Fibroblast of upper back skin (primary cell): ENCODE measurements at places on chromosomes 6 and 20.

DNA sequence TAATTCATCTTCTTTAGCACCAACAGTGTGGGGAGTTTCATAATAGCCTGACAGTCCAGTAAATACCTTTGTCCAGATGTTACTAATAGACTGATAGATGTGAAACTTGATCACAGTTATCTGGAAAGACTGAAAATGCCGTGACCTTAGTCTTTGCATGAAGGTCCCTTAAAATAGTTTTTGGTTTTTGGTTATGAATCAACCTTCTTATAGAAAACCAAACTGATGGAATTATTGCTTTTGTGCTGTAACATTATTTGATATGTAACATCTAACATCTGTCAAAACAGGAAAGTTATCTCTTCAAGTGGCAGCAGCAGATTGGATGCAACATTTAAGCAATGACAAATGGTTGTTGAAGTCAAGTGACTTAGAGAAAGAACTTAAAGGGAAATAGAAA is 190.4 kb downstream of the DOK5 start:
- no peak for DNase-seq

DNA sequence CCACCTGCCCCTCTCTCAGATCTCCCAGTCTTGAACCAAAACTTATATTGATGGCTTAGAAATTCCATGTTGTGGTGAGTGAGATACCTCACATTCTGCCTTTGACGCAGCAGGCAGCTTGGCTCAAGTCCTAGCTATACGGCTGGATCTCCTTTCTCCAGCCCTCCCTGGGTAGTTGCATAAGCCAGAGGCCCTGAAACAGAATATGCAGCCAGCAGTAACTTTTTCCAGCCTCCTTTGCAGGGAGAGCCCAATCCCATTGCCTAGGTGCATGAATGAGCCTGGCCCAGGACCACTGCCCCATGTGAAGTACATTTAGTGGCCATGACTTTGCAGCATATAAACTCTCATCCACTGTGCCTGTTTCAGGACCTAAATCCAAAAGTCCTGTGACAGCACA is 202.2 kb upstream of the CDYL start:
- peak; percentile 92 for DNase-seq

DNA sequence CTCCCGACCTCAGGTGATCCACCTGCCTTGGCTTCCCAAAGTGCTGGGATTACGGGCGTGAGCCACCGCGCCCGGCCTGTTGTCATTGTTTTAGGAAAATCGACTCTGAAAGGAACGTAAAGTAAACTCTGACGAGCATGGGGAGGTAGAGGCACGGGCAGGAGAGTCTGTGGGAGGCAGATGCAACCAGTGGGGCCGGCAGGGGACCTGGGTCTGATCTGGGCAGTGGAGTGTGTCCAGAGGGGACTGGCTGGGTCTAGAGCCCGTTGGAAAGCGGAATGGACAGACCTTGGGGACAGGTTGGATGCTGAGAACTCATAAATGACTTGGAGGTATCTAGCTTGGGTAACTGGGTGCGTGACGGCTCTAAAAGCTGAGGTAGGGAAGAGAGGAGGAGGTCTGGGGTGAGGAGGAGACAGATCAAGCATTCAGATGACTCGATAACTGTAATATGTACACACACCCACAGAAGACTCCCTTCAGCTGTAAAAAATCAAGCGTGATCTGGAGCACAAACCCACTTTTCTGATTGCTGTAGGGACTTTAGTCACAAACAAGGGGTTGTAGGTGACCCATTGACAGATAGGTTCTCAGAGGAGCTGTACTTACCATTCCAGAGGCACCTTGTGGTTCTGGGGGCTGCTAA is 22.4 kb downstream of the MANBAL start:
- DNase-seq: no peak

GRCh38 chr6:164546263-164546662 is 763.1 kb downstream of the C6orf118 start:
- DNase-seq: no peak

DNA sequence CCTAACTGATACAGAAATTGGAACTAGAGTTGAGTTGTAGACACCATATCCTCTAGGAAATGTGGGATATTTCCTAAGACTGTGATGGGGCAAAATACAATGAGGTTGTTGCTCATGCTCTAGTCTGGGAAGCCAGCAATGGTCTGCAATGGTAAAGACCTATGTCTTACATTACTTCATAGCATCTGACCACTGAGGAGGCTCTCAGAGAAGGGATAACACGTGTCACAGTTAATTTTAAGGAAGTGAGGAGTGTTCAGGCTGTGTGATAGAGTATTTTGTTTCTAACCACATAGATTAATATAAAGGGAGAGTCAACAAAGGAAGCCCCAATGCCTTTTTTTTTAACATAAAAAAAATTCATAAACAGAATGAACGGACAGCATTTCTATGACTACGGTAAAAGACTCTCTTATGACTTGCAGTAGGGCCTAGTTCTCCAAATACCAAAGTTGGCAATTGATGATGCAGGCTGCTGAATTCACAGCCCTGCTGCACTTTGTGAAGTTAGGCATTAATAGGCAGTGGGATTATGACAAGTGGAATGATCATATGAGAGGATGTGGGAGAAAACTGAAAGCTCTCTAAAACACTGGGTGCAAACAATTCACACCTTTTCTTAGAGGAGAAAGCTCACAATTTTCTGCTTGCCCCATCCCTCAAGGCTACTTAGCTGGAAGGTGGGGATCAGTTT is 13.7 kb downstream of the KCNS1 start:
- no peak for DNase-seq

DNA sequence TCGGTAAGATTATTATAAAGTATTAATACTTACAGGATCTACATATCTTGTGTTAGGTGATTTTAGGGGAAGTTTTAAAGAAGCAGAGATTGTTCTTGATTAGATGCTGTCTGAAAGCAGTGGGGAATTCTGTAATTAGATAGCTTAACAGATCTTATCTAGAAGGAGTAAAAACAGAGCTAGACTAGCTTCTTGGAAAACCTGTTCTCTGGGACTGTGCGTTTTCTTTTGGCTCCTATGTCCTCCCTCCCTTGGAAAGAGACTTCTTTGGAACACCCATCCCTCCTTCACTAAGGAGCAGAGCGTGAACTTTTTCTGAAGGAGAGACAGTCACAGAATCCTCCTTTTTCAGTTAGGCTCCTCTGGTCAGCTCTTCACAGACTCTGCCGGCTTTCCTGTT is 83.5 kb upstream of the ZNF184 start:
- no peak for DNase-seq

DNA sequence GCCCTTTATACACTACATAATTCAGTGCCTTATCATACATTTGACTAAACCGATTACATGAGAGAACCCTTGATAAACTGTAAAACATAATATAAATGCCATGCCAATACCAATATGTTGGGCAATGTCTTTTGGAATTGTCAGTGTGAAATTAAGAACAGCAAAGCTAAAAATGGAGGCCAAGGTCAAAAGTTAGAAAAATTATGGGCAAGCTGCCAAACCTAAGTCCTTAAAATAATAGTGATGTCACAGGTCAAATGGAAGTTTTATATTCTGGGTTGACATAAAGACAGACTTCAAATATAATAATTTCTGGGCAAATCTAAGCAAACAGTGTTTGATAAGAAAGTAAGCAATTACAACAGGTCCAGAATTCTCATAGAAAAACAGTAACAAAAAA is 696.7 kb downstream of the RNF144B start:
- no peak for DNase-seq

DNA sequence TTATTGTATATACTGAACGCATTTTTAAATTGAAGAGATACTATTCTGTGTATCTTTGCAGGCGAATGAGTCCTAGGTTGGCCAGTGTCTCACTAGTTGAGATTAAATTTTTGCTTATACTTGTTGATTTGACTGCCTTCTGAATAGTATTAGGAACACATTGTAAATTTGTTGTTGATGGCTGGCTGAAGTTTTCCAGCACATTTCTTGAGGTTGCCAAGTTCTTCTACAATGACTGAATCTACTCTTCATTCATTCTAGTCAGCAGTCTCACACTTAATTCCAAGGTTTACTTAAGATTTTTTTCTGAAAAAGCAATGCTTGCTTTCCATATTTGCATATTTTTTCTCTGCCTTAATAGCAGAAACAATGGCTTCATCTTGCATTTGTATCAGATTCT is 151.7 kb downstream of the ZFAND3 start:
- no peak for DNase-seq

GRCh38 chr6:72968704-72969103 is 256.6 kb downstream of the KHDC1L start:
- no peak for DNase-seq

- peak; percentile 51 for DNase-seq
Observed at GRCh38 chr6:129893640-129894039, 32.5 kb upstream of the TMEM244 start.

DNA sequence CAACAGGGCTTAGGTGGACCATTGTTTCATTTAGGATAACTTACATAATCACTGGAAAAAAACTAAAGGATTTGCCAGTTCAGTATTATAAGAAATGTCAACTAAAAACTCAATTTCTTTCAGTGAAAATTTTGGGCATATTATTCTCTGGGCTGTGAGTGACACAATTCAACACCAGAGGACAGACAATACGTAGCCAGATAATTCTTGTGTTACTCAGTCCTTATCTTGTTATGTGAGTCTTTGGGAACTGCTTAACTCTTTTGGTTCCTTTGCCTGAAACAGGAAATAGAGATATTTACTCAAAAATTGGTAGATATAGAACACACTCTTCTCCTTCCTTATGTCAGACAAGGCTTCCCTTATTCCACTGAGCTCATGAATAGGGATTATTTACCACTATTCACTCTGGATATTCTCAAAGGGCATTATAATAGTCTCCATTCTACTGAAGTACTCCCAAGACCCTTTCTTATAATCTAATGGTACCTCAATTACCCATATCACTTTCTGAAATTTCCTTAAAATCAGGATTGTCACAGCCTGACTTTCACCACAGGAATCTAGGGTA is 4.9 kb upstream of the BEND6 start:
- no peak for DNase-seq

- no peak for DNase-seq
Observed at GRCh38 chr6:18457065-18457737, 70.1 kb downstream of the RNF144B start.
